ENCODE measurements at places on chromosomes 3 and 15. TPM values are rescaled to one million over a fixed set of nuclear protein-coding genes. Genes with fewer than 3 reads are reported as not detected.

- H3K4me3 ChIP-seq = no peak overlapping the region
- no peak overlapping the region for H3K27ac ChIP-seq
- DNase-seq = no peak
- no peaks in the 10 kb centered on the region for H3K4me1 ChIP-seq
- H3K36me3 ChIP-seq = peaks cover 70% of the 10 kb centered on the region
Measured at GRCh38 chr3:53120336-53120735, 9.9 kb downstream of the RFT1 start.

- H3K27me3 ChIP-seq = peaks cover 17% of the 10 kb centered on the region
- no peak overlapping the region for H3K4me3 ChIP-seq
- DNase-seq = no peak
- no peak overlapping the region for H3K27ac ChIP-seq
Measured at GRCh38 chr3:123457841-123458240, 9.0 kb upstream of the ADCY5 start.

- no peaks in the 10 kb centered on the region for H3K36me3 ChIP-seq
- no peak overlapping the region for H3K4me3 ChIP-seq
- H3K27ac ChIP-seq = no peak overlapping the region
- no peaks in the 10 kb centered on the region for H3K27me3 ChIP-seq
- DNase-seq = no peak
Measured at GRCh38 chr3:73966733-73967132, 342.0 kb upstream of the PDZRN3 start.

- peaks cover 4% of the 10 kb centered on the region for H3K27me3 ChIP-seq
- DNase-seq = no peak
- H3K36me3 ChIP-seq = no peaks in the 10 kb centered on the region
- no peak overlapping the region for H3K4me3 ChIP-seq
- no peak overlapping the region for H3K27ac ChIP-seq
Measured at GRCh38 chr3:46867550-46867898, 4.3 kb upstream of the MYL3 start.

- H3K36me3 ChIP-seq = no peaks in the 10 kb centered on the region
- H3K4me3 ChIP-seq = no peak overlapping the region
- no peaks in the 10 kb centered on the region for H3K4me1 ChIP-seq
- H3K27me3 ChIP-seq = no peaks in the 10 kb centered on the region
- H3K27ac ChIP-seq = no peak overlapping the region
Measured at GRCh38 chr3:182294696-182295095, 498.6 kb upstream of the ATP11B start.

PCLAF gene
- total RNA-seq = 59.9 TPM
